T-helper 1 cell (primary cell): ENCODE measurements at places on chromosomes 5 and 9.

GRCh38 chr9:122309861-122310260 lies 45.2 kb downstream of the MRRF start:
- no peak for DNase-seq

DNA sequence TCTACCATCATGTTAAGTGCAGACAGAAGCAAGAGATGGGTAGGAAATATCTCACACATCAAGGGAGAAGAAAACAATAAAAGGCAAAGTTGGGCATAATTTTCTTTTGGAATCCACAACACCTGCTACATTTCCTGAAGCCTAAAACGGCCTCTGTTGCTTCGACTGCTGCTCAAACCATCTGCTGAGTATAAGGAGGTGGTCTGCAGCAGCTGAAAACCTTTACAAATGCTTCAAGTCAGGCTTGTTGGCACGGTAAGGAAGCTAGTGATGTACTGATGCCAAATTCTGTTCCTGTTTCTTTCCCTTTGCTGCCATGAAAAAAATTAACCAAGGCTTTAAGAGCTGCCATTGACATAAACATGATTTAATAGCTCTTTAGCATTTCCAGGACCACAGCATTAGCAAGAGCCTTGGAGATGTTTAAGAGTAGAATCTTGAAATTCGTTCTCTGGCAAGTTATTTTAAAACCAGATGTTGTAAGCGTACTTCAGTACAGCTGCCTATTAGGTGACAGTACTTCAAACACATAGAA lies 75.6 kb downstream of the DMRTA1 start:
- DNase-seq: no peak

DNA sequence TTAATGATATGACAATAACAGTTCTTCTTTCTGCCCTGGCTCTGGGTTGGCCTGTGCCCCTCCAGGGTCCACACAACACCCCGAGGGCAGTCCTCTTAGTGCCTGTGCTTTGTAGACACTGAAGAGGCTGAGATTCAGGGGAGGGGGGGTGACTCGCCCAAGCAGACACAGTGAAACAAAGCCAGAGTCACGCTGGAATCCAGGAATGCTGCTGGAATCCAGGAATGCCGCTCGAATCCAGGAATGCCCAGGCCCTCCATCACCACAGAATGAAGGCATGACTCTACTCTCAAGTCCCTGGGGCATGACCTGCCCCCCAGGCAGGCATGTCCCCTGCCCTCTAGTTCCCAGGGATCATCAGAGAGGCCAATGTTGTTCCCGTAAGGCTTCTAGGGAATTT lies 73.1 kb downstream of the LRSAM1 start:
- DNase-seq: no peak

DNA sequence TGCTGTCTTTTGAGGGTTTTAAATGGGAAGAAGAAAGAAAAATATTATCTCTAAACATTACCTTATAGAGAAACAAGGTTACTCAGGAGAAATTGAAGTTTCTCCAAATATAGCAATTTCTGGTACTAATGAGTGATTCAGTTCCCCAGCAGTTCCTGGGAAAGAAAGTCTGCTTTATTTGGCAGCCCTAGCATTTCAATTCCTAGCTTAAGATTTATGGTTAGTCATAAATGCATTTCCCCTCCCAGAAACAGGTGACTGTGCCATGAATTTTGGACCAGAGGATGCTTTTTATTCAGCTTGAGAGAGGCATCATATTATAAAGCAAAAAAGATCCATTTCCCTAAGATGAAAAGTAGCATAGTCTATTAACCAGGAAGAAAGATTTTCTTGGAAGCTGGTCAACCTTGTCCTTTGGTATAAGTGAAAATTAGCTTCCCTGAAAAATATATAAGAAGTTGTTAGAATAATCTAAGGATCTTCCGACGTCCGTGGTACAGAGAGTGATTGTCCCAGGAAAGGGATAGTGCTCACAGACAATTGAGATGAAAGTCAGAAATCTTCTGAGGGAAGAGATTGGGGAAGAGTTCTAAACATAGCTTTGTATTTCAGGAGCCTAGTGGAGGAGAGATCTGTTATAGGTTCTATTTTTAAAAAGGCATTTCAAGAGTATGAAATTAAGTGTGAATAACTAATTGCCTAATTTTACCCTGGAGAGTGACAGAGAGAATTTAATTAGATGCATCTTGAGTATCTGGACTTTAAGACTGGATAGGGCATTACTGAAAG lies 164.9 kb downstream of the ESM1 start:
- no peak for DNase-seq

DNA sequence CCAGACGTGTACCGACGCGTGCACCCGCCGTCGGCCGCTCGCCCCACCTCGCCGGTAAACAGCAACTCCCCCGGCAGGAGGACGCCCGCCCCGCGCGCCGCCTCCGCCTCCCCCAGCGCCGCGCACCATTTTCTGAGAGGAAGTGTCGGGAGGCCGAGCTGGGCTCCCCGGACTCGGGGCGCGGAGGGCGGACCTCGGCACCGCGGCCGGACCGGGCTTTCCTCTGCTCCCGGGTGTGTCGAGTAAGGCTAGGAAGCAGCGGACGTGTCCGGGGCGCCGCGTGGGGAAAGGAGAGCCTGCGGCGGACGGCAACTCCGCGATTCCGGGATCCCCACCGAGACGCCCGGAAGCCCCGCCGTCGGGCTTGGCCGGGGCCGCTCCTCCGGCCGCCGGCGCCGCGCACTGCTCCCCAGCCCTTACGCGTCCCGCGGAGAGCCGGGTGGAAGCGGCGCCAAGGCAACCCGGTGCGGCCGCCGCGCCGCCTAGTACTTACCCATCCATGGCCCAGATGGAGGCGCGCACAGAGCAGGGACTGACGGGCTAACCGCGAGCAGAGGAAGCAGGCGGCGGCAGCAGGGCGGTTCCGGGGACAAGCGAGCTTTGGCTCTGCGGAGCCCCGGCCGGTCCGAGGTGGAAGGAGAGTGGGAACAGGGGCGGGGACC lies at the start of gene PTBP3:
PTBP3 (minus strand) TSS at position 643 of the 662 bp plus-strand sequence. CDS start 35,754 bp downstream, outside the sequence.
- DNase-seq: peak; percentile 73
